ENCODE measurements at places on chromosomes 3 and 15.

DNA sequence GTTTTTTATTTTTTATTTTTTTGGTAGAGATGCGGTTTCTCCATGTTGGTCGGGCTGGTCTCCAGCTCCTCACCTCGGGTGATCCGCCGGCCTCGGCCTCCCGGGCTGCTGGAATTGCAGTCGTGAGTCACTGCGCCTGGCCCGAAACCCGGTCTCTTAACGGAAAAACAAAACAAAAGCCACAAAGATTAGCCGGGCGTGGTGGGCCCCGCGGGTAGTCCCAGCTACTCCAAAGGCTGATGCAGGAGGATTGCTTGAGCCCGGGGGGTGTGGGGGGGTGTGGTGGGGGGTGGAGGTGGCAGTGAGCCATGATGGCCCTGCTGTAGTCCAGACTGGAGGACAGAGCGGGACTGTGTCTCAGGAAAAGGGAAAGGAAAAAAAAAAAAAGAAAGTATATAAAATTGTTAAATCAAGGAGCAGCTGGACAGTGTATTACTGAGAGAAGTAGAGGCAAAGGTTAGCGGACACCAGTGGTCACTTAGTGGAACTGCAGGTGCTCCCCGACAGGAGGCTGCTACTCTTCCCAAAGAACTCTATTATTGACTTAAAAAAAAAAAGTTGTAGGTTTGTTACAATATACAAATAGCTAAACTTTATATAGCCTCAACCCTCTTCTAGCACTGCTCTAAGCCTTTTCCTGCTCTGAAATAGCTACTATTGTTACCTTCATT, 30.3 kb upstream of the TUBGCP5 start:
- no peak for DNase-seq

DNA sequence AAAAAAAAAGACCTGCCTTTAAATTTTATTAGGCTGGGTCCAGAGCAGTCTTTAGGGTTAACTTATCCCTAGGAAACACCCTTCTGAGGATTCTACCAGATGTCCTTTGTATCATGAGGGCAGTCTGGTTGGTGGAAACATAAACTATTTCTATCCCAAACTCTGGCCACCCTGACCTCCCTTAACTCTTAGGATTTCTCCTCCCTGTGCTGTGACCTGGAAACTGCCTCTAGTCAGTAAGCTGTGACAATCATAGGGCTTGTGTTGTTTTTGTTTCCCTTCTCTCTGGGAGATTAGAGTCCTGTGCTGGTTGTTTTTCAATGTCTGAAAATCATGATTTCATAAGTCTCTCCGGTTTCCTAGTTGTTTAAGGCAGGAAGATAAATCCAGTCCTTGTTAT, 78.1 kb downstream of the TNFAIP8L3 start:
- DNase-seq = no peak

- DNase-seq = no peak
Observed at GRCh38 chr3:157379525-157380140, 57.0 kb upstream of the PTX3 start.

DNA sequence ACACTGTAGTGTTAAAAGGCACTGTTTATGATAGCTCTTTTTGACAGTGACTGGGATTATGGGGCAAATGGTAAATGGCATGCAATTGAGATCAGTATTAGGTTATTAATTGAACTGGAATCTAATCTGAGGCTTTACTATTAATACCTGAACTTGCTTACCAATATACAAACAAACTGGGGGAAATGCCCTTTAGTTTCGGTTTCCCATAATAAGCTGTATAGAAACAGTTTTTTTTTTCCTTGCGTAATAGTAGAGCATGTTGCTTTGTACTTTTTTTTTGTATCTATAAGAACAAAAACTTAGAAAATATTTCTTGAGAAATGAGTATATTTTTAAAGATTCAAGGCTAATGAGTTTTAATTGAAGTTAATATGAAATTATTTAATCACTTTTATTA, 95.0 kb downstream of the FNDC3B start:
- no peak for DNase-seq

DNA sequence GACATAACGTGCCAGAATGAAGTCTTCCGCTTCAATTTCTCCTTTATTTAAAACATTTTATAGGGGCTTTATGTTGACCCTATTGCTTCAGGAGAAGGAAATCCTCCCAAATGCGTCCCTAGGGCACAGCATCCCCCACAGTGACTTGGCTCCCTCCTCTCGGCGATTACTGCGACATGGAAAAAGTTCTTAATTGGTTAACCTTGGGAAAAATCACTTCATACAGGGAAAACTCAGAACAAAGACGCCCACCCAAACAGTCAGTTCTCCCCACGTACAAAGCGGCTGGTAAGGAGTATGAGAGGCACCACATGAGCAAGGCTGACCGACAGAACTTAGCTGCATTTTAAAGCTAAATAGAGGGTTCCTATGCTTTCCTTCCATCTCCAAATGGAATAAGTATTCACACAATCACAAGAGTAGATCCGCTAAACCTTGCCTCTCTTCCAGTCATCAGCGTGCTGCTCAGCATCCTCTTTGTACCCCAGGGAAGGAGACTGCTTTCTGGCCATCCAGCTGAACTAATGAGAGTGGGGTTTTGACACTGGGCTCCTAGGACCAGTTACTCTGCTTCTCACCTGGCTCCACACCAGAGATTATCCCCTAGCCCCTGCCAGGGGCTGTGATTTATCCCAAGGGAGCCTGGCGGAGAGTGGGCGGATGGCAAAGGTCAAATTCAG, 415.3 kb upstream of the WNT5A start:
- DNase-seq = no peak

DNA sequence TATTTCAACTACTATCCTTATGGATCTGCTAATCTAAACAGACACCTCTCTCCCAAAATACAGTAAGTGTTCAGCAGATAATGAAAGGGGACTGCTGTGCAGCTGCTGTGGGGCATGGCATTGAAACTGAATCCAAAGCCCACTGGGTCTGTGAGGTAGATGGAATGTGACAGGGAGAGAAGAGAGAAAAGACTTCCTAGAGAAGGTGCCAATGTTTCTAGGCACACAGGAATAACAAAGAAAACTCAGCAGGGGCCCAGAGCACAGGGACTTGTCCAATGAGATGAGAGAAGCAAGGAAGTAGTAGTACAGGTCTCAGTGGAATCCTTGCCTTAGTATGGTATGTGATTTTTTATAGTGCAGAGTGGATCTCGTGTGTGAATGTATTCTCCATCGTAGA, 457.8 kb downstream of the IL5RA start:
- no peak for DNase-seq

DNA sequence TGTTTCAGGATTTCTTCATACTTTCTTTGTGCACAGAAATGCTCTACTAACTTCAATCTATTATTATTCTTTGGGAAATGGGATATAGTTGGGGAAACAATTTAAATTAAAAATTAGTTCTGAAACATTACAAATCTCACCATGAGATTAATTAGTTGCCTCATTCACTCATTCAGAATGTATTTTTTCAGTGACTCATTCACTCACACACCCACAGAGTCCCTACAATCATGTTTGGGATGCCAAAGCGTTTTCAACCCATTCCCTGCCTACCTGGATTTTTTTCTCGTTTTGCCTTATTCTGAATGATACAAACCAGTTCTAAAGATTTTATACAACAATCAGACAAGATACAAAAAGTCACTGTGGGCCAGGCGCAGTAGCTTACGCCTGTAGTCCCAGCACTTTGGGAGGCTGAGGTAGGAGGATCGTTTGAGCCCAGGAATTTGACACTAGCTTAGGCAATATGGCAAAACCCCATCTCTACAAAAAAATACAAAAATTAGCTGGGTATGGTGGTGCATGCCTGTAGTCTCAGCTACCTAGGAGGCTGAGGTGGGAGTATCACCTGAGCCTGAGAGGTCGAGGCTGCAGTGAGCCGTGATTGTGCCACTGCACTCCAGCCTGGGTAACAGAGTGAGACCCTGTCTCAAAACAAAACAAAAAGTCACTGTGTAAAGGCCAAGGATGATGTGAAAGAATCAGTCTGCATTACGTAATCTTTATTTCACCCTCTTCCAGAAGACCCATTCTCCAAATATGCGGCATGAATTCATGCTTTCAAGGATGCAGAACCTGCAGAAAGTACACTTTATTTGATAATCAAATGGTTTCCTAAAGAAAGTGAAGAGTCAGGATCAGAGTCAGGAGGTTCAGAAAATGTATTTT, 34.8 kb upstream of the ARHGEF3 start:
- DNase-seq = no peak

- DNase-seq = no peak
Observed at GRCh38 chr3:5294356-5294755, 106.8 kb downstream of the EDEM1 start.

GRCh38 chr3:49253512-49253911, 23.5 kb downstream of the C3orf62 start:
- no peak for DNase-seq

GRCh38 chr3:178140531-178141304, 395.5 kb upstream of the KCNMB2 start:
- no peak for DNase-seq

DNA sequence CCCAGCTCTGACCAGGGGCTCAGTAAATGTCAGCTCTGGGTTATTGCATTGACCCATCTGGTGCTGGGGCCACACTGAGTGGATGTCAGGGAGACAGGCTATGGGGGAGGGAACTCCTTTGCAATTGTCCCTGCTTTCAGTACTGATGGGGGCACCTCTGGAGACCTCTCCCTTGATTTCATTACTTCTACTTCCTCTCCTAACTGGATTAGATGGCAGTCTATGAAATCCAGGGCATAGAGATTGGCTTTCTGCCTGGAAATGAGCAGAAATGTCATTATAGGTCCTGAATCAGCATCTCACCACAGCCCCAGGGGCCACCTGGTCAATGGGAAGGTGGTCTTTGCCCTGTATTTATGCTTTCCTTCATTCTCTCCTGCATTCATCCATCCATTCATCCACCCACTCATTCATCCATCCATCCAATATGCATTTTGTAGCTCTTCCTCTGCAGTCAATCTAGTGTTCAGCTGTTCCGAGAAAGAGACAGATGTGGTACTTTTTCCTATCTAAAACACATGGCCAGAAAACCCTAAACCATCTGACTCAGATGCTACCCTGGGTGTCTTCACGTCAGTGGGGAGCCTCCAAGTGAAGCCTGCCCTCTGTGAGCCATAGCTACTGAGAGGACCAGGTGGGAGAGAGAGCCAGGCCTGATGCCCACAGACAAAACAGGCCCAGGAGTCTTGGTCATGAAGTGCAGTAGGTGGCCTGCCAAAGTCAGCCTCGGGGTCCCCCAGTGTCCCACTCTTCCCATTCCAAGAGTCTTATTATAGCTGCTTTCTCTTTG, 57.1 kb downstream of the CCDC33 start:
- DNase-seq = no peak

GRCh38 chr3:10453431-10454163, 51.8 kb downstream of the ATP2B2 start:
- DNase-seq = no peak

DNA sequence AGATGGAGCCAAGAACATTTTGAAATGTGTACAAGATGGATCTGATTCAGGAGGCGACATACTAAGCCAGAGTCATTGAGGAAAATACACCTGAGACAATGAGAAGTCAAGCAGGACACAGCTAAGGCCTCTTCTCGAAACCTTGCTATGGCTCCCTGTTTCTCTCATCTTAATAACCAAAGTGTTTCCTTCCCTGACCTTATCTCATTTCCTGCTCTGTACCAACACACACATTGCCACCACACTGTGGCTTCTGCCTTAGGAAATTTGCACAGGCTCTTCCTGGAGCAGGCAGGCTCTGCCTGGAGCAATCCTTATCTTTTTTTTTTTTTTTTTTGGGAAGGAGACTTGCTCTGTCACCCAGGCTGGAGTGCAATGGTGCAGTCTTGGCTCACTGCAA, 36.6 kb downstream of the OXSM start:
- no peak for DNase-seq

- DNase-seq = no peak
Observed at GRCh38 chr3:61682671-61683548, 121.5 kb downstream of the PTPRG start.

DNA sequence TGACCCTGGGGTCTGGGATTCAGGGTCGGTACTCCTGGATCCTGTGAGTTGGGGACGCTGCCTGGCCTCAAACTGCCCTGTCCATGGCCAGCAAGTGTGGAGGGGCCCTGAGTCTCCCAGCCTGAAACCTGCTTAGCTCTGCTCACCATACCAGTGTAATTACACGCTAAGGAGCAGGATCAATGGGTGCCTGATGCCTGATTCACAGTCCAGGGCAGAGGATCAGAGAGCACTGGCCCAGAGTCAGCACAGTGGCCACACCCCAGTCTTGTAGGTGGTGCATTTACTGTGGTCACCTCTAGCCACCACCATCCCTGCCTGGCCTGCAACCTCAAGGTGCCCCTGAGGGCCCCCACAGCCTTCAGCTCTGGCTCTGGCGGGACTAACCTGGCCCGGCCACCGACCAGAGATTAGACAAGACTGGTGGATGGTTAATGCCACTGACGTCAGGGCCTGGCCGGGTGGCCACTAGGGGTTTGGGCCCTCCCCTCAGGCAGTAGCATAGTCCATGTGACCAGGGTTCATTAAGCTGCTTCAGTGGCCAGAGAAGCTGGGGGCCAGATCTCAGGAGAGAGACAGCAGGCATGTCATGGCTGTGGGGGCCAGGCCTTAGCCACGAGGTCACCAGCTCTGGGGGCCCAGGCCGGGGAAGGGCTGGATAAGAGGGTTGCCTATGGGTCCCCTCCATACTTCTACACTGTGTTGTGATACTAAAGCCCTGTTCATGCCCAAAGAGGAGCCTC, 3.3 kb upstream of the SLC38A3 start:
- no peak for DNase-seq

GRCh38 chr3:18238332-18238731, 186.8 kb downstream of the SATB1 start:
- no peak for DNase-seq

DNA sequence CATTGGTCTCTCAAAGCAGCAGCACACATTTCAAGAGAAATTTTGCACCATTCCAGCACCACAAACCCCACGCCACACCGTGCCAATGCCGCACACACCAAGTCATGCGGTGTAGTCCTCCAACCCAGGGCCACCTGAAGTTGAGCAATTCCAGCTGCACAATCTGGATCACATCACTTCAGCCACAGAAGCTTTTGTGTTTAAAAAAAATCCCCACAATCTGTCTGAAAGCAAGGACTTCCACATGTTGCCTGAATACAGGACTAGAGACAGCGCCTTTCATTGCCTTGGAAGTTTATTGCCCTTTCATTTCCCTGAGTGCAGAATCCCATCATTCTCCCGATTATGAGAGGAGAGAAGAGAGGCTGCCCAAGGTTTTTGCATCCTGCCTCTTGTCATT, 175.6 kb upstream of the BCL6 start:
- DNase-seq = no peak

DNA sequence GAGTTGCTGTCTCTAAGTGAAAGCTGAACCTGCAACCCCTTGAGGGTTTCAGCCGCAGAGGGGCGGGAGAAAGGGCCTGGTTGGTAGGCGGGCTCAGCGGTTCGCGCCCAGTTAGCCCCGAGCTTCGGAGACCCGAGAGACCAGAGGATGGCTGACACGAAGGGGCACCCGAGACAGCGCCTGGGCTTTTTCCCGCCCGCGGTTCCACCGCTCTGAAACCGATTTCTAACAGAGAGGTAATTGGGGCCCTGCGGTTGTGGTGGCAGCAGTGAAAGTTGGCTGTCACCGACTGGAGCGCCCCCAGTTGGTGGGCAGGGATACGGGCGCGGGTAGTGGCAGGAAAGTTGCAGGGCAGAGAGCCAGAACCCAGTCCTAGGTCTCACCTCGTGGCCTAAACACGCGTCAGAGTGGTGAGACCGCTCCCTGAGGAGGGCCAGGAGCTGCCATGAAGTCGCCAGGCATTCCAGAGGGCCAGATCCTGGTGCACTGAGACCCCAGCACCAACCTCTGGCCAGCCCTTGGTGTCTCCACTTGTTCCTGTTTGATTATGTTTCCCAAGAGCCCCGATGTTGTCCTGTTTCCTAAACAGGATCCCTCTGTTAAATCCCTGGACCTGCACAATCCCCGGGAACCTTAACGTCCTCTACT, 625 bp upstream of the ELL3 start:
- DNase-seq = peak; percentile 79
